ENCODE measurements at places on chromosomes 1 and 21.

GRCh38 chr1:209769171-209769904 is 13.5 kb downstream of the TRAF3IP3 start:
- DNase-seq, result peak; percentile 77

DNA sequence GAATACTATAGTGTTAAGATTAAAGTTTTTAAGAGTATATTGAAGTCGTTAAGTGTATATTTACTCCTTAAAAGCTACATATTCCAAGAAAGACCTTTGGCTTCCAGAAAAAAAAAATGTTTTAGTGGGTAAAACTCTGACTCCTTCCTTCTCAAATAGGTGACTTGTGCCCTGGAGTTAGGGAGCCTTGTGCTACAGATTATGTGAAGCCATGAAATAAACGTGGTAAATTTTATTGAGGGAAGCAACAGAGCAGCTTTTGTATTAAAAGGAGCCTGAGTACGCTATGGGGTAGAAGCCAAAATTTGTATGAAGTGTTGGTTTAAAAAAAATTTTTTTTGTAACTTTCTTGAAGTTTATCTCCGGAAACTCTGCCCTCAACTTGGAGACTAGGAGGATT is 994 bp downstream of the RO60 start:
- DNase-seq, result no peak

GRCh38 chr1:242428399-242429190 is 95.9 kb downstream of the PLD5 start:
- DNase-seq, result no peak

GRCh38 chr1:2316451-2316961 is 74.8 kb downstream of the MORN1 start:
- DNase-seq, result no peak

GRCh38 chr21:45680215-45680614 is 36.7 kb downstream of the PCBP3 start:
- no peak for DNase-seq

All from AG04449 (cell line).